ENCODE measurements at places on chromosomes 13 and 19.

DNA sequence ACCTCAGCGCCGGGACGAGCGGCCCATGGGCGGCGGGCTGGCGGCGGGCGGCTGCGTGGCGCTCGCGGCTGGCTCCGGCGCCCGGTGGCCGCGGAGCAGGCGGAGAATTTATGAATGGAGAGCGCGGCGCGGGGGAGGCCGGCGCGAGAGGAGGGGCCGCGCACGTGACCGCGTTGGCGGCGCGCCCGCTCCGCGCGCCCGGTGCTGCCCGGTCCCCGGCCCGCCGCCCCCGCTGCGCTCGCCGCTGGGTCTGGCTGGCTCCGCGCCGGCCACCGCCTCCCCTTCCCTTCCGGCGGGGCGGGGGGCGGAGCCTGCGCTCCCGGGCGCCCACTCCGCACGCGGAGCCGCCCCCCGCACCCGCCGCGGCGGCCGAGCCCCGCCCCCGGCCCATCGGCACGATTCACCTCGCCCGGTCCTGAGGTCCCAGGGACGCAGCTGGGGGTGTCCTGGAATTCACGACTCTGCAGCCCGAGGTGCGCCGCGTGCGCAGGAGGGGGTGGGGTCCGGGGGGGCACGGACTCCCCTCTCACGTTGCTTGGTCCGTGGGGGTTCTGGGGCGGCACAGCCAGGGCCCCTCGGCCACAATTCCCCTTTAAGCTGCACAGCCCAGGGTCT lies at the start of gene CBARP:
CBARP (minus strand) TSS at position 252 of the 615 bp plus-strand sequence. CDS start 1,905 bp downstream, outside the sequence.
- no peak for DNase-seq

- peak; percentile 64 for DNase-seq
Measured at GRCh38 chr13:44117351-44117750, 237.6 kb downstream of the LACC1 start.

DNA sequence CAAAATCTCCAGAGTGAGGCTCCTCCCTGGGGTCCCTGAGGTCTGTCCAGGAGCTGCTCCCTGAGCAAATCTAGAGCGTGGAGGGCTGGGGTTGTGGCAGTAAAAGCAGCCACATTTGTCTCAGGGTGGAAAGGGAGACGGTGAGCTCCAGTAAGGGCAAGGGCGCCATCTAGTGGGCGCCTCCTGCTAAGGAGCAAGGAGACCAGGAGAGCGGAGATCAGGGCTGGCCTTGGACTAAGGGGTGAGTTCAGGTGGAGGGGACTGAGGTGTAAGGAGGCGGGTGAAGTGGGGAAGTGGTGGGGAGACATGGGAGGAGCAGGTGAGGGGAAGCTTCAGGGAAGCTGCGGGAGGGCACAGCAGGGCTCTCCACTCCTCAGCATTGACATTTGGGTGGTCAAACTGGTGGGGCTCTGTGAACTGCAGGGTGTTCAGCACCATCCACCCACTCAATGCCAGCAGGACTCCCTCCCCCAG lies 5.3 kb upstream of the CEACAM21 start:
- peak; percentile 93 for DNase-seq

- DNase-seq = no peak
Measured at GRCh38 chr19:36203293-36203692, 11.2 kb downstream of the ZNF565 start.

GRCh38 chr13:48571126-48571913 lies 38.4 kb upstream of the RCBTB2 start:
- peak; percentile 35 for DNase-seq

- DNase-seq = no peak
Measured at GRCh38 chr13:40665126-40666044, 1.1 kb downstream of the FOXO1 start.

DNA sequence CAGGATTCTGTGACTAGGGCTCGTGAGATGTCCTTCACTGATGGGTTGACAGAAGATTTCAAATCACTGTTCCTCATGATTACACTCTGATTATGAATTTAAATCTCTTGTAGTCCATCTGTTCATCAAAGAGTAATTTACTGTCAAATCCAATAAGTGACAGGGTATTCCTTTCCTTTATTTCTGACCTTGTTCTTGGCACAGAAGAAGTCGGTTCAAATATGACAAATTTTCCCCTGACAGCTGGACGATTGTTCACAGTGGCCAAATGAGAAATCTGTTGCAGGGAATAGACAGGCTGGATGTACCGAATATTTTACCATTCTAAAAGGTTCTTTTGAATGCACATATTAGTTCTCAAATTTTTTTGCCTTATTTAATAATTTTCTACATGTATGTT lies 767.3 kb upstream of the GPC6 start:
- no peak for DNase-seq

- no peak for DNase-seq
Measured at GRCh38 chr13:27159806-27160563, 11.6 kb downstream of the USP12 start.

- DNase-seq = no peak
Measured at GRCh38 chr13:104871456-104871855, 1664.0 kb downstream of the EFNB2 start.

- peak; percentile 57 for DNase-seq
Measured at GRCh38 chr19:9793071-9793591, 24.6 kb upstream of the ZNF846 start.

DNA sequence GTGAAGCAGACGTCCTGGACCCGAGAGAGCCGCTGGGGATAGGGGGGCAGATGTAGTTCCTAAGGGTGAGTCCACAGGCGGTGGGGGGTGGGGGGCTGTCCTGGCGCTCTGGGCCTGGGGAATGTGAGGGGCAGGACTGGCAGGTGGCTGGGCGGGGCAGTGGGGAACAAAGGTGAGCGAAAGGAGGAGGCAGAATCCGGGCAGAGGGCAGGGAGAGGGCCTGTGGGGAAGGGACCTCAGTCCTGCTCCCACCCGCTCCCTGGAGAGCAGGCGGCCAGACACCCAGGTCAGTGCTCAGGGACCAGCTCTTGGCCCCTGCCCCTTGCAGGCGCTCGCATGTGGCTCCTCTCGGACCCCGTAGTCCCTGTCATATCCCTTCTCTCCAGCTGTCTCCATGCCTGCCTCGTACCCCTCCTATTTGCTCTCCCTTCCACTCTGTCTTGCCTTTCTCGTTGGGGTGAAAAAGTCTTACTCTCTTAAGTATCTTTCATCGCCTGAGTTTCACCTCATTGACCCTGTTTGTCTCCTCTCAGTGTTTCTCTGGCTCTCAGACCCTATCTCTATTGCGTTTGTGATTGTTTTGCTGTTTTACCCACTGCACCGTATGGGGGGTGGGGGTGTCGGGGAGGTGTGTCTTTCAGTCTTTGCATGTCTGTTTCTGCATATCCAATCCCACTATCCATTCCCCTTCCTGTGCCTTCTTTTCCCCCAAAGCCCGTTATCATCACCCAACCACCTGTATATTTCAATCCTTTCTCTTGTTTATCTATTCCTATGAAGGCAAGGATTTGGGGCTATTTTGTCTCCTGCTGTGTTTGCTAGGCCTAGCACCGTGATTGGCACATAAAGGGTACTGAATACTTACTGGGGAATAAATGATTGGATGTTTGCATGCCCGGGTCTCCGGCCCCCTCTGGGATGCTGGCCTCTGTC lies 5.8 kb downstream of the SPHK2 start:
- no peak for DNase-seq

GRCh38 chr13:55728247-55728646 lies 1412.5 kb upstream of the PRR20A start:
- no peak for DNase-seq

- DNase-seq = peak; percentile 14
Measured at GRCh38 chr13:39038569-39039030, 344 bp downstream of the NHLRC3 start.

DNA sequence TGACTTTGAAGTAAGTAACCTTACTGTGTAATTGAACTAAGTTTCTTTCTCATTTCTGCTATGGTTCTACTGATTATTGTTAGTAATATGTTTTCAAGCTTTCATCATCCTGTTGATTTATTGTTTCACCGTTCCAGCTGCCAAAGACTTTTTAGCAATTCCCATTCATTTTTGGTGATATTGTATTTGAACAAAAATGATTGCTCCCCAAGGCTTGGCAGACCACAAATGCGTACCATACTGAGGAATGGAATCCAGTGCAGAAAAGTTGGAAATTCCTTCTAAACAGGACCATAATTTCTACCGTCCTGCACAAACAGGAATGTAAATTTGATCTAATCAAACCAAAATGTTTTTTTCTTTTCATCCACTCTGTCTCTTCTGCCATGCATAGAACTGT lies 10.7 kb downstream of the EPSTI1 start:
- DNase-seq = no peak

DNA sequence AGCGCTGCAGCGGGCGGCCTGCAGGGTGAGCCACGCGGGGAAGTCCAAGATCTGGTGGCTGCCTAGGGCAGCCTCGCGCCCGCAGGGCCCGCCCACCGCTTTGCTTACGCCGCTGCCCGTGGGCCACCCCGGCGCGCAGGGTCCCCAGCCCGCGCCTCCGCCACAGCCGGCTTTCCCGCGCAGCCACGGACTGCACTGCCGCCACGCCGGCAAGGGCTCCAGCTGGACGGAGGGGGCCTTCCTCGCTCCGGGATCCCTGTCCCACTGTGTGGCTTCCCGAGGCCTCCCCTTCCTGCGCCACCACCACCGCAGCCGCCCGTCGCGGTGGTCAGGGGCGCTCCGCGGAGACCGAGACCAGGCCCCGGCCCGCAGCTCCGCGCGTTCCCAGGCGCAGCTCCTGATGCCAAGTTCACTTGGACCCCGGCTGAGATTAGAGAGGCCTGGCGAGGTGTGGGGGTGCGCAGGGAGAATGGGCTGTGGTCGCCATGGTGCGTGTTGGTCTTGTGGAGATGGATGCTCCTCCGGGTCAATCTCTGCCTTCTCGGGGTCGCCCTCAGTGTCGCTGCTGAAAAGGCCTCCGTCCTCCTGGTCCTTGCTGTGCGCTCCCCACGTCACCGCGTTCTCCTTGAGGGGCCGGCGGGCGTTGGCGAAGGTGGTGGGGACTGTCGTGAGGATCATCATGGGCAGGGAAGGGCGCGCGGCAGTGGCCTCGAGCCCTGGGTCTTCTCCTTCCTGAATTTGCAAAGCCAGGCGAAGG lies 17.9 kb upstream of the RNF17 start:
- no peak for DNase-seq

DNA sequence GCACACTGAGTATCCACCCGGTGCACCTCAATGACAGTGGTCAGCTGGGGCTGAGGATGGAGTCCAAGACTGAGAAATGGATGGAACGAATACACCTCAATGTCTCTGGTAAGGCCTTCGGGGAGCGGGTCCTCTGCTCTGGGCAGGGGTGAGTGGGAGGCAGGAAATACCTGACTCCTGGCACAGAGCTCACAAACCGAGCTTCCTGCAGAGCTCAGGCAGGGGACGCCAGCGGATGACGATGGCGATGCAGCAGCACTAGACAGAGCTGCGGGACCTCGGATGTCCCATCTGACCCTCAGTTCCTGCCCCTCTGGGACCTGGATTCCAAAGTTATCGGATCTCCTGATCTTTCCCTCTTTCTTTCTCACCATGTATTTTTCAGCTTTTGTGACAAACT lies 3.8 kb downstream of the CD22 start:
- DNase-seq = no peak

DNA sequence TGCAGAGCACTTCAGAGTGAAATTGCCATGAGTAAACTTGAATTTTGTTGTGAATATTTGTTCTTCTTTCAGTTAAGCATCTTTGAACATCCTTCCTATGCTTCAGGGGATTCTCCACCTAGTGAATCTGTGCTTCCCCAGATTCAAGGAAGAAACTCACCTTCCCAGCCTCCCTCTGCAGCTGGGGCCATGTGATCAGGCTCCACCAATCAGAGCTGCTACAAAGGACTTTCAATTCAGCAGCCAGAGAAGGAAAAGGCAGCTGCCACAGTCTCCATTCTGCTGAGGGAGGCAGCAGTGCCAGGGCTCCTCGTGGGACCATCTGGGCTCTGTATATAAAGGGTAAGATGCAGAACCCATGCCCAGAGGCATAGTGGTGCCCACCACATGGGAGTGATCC lies 89.7 kb upstream of the SIAH3 start:
- DNase-seq = no peak

DNA sequence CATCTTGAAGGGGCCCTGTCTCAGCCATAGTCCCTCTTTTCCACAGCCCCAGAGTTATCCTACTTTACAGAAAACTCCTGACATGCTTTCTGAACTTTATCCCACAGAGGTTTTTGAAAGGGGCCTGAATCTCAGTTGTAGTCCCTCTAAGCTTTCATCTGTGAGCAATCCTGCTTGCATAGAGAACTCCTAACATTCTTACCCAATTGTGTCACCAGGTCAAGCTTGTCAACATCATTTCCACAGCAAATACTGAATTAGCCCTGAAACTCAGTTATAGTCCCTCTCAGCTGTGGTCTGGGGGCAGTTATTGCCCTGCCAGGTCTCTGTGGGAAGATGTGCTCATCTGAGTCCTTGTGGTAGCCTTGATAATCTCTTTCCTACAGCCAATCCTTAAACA lies 2190.3 kb upstream of the PCDH20 start:
- no peak for DNase-seq

GRCh38 chr19:46806656-46807055 lies 18.3 kb upstream of the SLC1A5 start:
- DNase-seq = no peak

Measured in Kasumi-1 (cell line).